Aorta (tissue), 5 donors: ENCODE measurements at places on chromosomes 16 and 17.

DNA sequence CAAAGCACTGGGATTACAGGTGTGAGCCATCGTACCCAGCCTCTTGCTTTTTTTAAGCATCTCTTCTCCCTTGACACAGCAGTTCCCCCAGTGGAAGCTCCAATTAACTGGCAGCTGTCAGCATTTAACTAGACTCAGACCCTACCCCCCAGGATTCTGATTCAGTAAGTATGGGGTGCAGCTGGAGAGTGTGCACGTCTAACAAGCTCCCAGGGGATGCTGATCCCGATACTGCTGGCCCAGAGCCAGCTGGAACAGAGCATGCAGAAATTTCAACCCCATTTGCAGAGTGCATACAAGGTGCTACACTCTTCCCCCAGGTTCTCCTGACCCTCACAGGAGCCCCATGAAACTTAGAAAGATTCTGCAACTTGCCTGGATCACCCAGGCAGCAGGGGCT, 27.7 kb upstream of the BCO1 start:
- DNase-seq = no peak

DNA sequence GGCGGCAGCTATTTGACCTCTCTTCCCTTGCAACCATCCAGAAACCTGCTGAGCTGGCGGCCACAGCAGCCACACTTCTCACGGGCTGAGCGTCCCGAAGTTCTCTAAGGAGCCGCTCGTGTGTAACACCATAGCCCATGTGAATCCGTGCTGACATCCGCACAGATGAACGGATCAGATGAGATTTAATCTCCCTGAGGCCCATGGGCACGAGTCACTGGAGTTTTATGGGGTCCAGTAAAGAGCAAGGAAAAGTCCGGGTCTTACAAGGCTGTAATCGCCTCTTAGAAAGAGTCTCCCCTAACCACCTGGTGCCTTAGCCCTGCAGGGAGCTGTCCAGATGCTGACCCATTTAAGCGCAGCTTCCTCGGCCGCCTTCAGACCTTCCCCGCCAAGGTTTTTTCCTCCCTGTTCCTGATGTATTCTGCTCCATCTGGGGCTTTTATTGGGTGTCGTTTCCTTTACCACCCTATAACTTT, 5.5 kb upstream of the CACNG5 start:
- DNase-seq = no peak

DNA sequence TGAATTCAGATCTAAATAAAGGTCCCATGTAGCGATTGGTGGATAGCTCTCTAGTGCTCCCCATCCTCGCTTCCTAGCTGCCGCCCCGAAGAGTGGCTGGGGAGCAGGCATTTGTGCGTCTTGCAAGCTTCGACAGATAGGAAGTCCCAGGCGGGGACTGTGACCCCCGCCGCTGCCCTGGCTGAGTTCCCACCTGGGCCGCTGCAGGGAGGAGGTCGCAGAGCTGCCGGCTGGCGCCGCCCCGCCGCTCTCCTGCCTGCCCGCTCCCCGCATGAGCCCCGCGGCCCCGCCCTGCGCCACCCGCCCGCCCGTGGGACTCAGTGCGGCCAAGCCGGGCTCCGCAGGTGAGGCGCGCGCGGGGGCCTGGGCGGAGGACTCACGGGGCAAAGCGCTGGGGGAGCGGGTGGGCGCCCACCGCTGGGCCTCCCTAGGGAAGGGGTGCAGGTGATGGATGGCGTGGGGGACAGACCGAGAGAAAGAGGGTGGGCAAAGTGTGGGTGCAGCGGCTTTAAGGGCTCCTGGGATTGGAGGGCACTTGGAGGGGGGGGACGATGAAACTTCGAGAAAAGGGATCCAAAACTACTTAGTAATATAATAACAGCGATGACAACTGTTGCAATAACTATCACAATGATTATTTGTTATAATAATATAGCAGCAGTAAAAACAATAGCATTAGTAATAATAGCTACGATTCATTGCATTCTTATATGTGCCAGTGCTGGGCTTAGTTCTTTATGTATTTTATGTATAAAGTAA, at the start of gene OTOA:
OTOA (plus strand) TSS at position 80 of the 759 bp plus-strand sequence. CDS start 14,547 bp downstream, outside the sequence.
- no peak for DNase-seq

- DNase-seq = peak; percentile 70
These were observed 14.7 kb upstream of the CTCF start for GRCh38 chr16:67547423-67548264.

GRCh38 chr17:81271226-81271625, 23.9 kb downstream of the SLC38A10 start:
- no peak for DNase-seq

GRCh38 chr16:87304951-87305350, 12.2 kb downstream of the C16orf95 start:
- DNase-seq = no peak

- DNase-seq = no peak
These were observed 918.1 kb upstream of the CDH8 start for GRCh38 chr16:62954144-62955032.

DNA sequence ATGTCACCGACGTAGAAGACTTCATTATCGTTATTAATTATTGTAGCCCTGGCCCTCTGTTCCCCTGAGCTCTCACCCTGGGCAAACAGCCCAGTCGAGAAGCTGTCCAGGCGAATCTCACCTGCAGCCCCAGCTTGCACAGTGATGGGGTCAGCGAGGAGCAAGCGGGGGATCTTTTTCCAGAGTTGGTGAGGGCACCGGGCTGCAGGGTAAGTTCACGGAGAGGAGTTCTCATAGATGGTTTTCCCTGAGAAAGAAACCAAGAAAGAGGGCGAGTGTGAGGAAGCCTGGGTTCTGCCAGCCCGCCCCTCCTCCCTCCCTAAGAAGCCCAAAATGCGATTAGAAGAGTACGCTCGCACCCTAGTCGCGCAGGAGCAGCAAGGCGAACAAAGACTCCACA, 436 bp downstream of the SPAG5 start:
- DNase-seq = no peak

- DNase-seq = no peak
These were observed 18.6 kb downstream of the SCNN1B start for GRCh38 chr16:23320693-23321092.

- peak; percentile 90 for DNase-seq
These were observed 405 bp upstream of the CBLN1 start for GRCh38 chr16:49281843-49282642.

GRCh38 chr16:3952737-3953131, 72.2 kb upstream of the CREBBP start:
- peak; percentile 94 for DNase-seq

- no peak for DNase-seq
These were observed 21.2 kb downstream of the DHODH start for GRCh38 chr16:72029567-72030271.

DNA sequence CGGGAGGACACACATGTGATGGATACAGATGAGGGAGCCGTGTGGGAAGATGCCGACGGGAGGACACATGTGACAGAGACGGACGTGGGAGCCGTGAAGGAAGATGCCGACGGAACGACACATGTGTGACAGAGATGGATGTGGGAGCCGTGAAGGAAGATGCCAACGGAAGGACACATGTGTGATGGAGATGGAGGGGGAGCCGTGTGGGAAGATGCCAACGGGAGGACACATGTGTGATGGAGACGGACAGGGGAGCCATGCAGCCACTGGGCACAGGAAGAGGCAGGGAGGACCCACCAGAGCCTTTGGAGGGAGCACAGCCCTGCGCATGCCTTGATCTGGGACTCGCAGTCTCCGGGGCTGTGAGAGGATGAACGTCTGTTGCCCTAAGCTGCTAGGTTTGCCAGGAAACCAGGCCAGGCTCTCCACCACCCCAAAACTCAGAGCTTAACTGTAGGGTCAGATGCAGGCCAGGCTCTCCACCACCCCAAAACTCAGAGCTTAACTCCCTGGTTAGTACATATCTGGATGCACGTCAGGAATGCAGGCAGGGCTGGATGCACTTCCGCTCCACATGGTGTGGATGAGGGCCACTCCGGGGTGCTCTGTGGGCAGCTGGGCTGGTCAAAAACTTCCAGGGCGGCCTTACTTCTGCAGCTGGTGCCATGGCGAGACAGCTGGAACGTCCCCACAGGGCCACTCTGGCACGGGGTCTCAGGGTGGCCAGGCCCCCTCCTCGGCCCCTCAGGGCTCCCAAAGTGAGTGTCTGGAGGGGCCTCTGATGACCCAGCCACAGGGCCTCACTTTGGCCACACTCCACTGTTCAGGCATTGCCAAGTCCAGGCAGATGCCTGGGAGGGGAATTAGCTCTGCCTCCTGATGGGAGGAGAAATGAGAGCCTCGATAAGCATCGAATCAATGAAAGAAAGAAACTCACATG, 47.7 kb upstream of the ZNF469 start:
- DNase-seq = no peak

DNA sequence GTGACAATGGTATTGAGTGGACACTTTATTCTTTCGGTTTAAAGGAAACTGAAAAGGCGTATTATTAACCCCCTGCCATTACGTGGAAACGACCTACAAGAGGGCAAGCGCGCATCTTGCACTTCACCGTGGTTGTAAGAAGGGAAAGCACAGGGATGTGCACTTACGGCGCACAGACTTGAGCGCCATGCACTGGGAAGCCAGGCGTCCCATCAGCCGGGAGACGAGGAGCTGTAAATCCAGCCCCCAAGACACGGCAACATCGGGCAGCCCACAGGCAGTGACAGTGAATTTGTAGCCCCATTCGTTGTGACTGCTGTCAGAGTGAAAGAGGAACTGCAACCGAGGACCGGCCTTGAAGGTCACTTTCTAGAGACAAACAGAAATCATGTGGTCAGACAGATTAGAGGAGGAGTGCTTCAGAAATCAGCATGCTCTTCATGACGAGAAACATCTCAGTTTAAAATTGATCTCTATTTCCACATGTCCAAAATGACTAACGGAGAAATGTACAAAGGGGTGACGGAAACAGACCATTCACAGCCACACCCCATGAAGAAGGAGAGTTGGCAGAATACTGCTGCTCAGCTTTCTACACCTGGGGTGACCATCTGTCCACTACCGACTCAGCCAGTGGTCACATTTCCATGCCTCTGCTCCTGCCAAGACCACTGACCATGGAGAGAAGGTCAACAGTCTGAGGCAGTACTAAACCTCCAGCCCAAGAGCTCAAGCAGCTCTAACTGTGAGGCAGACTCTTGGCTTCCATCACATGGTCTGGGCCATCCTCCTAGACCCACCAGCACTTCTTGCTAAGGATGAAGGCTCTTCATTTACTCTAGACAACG, 68.6 kb downstream of the ZZEF1 start:
- peak; percentile 72 for DNase-seq

DNA sequence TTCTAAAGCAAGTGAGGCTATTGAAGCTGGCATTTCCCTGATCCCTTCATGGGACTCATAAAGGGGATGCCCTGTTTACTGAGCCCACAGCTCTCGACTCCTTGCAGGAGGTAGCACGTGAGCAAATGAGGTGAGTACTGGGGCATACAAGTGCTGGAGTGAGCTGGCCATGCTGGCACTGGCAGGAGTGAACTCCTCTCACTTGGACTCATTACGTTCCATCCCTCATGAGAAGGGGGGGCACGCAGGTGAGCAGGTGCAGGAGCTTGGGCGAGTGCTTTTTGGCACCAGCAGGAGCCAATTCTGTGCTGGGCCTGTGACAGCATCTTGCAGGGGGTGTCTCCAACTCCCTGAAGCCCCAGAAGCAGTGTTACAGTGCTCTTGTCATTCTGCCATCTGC, 337.1 kb upstream of the CA10 start:
- no peak for DNase-seq

- no peak for DNase-seq
These were observed 27.7 kb downstream of the SPACA3 start for GRCh38 chr17:33019161-33019890.

DNA sequence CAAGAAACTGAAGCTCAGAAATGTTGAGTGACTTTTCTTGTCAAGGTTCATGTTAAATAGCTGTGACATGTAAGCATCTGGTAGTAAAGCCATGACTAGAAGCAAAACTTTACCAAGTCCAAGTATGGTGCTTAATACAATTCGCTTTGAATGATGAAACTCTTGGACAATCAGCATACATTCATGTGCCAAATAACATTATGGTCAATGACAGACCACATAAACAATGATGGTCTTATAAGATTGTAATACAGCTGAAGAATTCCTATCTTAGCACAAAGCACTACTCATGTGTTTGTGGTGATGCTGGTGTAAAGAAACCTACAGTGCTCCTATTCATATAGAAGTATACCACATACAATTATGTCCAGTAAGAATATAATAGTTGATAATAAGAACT, 97.1 kb upstream of the RPRML start:
- DNase-seq = no peak

GRCh38 chr16:55901566-55902217, 26.5 kb upstream of the CES5A start:
- no peak for DNase-seq

- DNase-seq = no peak
These were observed 9.5 kb upstream of the IGFBP4 start for GRCh38 chr17:40433551-40434415.

DNA sequence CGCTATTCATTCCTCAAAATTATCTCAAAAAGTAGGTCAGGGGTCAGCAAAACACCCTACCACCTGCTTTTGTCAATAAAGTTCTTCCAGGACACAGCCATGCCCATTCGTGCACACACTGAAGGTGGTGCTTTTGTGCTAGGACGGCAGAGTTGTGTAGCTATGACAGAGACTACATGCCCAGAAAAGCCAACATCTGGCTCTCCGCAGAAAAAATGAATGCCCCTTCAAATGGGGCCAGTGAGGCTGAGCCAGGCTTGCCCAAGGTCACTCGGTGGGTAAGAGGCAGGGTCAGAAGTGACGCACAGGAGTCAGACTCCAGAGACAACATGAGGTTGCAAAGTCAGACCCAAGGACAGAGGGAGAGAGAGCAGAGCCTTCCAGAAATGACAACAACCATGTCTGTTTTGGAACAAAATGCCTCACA, 200.1 kb downstream of the XYLT1 start:
- no peak for DNase-seq

DNA sequence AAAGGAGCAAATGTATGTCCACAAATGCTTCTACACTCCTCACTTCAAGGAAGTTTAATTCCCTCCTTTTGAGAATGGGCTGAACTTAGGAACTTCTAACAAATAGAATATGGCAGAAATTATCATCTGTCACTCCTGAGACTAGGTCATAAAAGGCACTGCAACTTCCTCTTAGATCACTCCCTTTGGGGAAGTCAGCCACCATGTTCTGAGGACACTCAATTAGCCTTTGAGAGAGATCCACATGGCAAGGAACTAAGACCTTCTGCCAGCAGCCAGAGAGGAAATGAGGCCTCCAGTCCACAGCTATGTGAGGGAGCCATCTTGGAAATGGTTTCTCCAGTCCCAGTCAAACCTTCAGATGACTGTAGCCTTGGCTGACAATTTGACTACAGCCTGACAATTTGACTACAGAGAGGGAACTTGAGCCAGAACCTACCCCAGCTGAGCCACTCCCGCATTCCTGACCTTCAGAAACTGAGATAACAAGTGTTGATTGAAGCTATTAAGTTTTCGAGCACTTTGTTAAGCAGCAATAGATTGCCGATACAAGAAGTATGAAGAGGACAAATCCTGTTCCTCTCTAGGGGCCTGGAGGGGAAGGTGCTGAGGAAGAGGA, 113.4 kb upstream of the SEC14L1 start:
- DNase-seq = no peak

DNA sequence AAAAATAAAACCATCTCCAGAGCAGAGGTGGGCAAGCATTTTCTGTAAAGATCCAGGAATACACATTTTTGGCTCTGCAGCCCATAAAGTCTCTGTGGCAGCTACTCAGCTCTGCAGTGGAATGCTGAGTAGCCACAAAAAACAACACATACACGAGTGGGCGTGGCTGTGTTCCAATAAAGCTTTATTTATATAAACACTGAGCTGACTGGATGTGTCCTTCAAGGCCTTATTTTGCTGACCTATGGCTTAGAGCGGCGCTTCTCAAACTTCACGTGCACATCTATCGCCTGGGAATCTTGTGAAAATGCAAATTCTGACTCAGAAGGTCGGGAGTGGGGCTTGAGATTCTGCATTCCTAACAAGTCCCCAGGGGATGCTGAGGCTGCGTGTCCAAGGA, 39.7 kb downstream of the XYLT1 start:
- no peak for DNase-seq
